ENCODE measurements at places on chromosomes 16 and 17. TPM values are rescaled to one million over a fixed set of nuclear protein-coding genes. Genes with fewer than 3 reads are reported as not detected.

- no peak overlapping the region for H3K4me3 ChIP-seq
- peak overlapping the region; percentile 51 for H3K27ac ChIP-seq
- DNase-seq, result no peak
- no peaks in the 10 kb centered on the region for H3K4me1 ChIP-seq
Measured at GRCh38 chr17:68908045-68908444, 47.1 kb downstream of the ABCA8 start.

DNA sequence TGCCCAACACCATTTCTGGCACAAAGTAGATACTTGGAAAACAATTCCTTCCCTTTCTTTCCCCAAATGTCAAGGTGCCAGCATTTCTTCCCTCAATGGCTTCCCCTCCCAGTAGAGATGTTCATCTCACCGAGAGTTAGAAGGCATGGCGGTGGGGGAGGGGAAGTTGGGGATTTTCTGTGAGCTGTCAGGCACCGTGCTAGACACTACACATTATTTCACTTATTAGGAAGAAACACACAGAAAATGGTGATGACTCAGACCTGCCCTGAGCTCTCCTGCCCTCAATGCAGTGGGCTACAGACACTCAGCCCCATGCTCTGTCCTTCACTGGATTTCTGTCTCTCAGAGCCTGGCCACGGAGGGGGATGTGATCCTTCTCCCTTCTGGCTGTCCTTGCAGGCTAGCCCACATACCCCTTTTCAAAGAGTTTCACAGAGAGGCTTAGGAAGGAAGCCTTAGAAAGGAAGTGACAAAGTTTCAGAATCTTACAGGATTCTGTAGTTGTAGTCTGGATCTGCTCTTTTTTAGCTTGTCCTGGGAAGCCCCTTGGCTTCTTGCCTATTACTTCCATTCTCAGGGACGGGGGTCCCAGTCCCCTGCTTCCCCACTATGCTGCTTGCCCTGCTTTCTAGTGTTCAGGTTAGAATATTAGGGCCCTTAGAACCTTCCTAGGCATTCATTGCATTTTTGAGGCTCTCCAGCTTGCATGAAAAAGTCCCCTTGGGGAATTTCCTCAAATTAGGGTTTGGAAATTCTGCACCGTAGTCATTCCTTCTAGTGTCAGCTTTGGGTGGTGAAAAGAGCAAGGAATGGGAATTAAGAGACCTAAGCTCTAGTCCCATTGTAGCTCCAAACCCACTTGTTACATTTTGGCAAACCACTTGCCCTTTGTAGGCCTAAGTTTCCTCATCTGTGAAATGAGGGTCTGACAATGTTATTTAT is 12.2 kb upstream of the CCL5 start:
- H3K4me1 ChIP-seq, result no peaks in the 10 kb centered on the region
- no peak overlapping the region for H3K27ac ChIP-seq
- H3K27me3 ChIP-seq, result no peaks in the 10 kb centered on the region

FOXN1 gene
- not detected for total RNA-seq

DNA sequence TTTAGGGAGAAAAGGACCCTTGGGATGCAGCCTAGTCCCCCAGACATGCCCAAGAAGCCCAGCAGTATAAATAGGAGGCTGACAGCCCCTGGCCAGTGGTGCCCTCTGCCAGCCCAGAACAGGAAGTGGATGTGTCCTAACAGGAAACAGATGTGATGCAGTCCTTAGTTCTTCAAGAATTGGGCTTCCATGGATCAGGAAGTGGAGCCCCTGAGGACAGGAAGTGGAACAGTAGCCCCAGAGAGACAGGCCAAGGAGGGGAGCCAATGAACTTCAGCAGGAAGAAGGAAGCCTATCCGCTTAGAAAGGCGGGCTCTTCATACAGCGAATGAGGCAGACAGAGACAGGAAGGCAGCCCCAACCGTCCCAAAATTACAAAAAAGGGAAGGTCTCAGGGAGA is 7.2 kb downstream of the CTF1 start:
- DNase-seq, result no peak
- no peaks in the 10 kb centered on the region for H3K27me3 ChIP-seq
- H3K4me3 ChIP-seq, result no peak overlapping the region
- H3K36me3 ChIP-seq, result no peaks in the 10 kb centered on the region
- H3K27ac ChIP-seq, result peak overlapping the region; percentile 88
- H3K4me1 ChIP-seq, result peaks cover 9% of the 10 kb centered on the region

GRCh38 chr16:83926726-83927397 is 26.2 kb upstream of the OSGIN1 start:
- H3K36me3 ChIP-seq, result peaks cover 3% of the 10 kb centered on the region
- no peaks in the 10 kb centered on the region for H3K27me3 ChIP-seq
- peak overlapping the region; percentile 25 for H3K4me3 ChIP-seq
- H3K4me1 ChIP-seq, result peaks cover 8% of the 10 kb centered on the region
- DNase-seq, result peak; percentile 77

CACNG3 gene
- total RNA-seq, result not detected

RAD51C gene
- total RNA-seq, result 16.9 TPM

- no peak for DNase-seq
- H3K4me1 ChIP-seq, result no peaks in the 10 kb centered on the region
- no peak overlapping the region for H3K4me3 ChIP-seq
Measured at GRCh38 chr17:41444186-41444585, 3.4 kb upstream of the KRT38 start.

KRTAP2-2 gene
- not detected for total RNA-seq

SMPD3 gene
- 0.04 TPM for total RNA-seq

DNA sequence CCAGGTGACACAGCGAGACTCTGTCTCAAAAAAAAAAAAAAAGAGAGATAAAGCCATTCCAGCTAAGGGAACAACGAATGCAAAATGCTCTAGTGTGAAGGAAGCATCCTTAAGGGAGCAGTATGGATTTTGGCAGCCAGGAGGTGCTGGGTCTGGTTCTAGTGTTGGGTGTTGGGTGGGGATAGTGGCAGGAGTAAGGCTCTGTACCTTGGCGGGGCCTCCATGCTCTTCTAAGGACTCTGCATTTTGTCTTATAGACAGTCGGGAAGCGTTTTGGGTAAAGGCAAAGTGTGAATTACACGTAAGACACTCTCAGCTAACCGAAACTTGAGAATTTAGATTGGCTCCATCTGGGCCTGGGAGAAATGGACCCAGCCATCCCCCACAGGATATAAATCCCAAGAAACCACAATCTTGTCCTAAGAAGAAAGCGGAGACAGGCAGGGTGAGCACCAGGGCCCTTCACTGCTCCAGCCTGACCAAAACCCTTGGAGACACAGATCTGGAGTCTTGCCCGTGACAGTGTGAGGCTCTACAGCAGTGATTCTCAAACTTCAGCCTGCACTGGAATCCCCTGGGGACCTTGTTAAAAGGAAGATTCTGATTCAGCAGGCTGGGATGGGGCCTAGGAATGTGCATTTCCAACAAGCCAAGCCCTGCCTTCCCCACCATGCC is 33.1 kb upstream of the PHB1 start:
- H3K4me3 ChIP-seq, result no peak overlapping the region
- H3K27ac ChIP-seq, result no peak overlapping the region
- no peaks in the 10 kb centered on the region for H3K4me1 ChIP-seq
- DNase-seq, result no peak

DNA sequence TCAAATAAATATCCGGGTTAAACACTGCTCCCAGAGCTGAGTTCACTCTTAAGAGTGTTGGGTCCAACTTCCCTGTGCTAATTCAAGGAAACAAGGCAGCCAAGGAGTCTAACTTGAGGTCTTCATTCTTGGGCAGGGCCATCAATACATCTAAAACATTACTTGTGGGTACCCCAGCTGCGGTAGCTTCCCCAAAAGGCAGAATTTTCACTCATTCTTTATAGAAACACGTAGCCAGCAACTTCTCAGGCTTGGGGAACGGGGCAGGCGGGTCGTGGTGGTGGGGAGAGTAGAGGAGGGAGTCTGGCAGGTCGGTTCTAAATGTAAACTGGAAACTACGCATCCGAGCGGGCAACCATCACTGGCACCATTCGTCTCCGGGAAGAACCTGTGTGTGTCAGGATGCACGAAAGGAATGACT is 666 bp upstream of the METTL9 start:
- H3K27me3 ChIP-seq, result no peaks in the 10 kb centered on the region
- no peak for DNase-seq
- peak overlapping the region; percentile 92 for H3K4me3 ChIP-seq
- peaks cover 37% of the 10 kb centered on the region for H3K4me1 ChIP-seq
- no peaks in the 10 kb centered on the region for H3K36me3 ChIP-seq
- peak overlapping the region; percentile 91 for H3K27ac ChIP-seq

DNA sequence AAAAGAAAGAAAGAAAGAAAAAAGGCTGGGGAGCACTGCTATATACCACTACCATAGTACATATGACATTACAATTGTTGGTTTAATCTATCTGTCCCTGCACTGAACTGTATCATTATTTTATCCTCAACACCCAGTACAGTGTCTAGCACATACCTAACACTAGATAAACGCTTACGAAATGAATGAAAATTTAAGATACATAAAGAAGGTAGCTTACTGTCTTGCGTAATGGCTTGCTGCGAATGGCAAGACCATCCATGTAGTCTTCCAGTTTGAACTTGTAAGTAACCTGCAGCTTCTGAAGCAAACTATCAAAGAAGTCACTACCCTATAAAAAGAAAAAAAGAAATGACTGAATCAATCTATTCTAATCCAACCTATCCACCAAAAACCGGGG is 6.6 kb downstream of the SMG6 start:
- no peak overlapping the region for H3K27ac ChIP-seq
- H3K36me3 ChIP-seq, result peaks cover 5% of the 10 kb centered on the region
- no peaks in the 10 kb centered on the region for H3K27me3 ChIP-seq
- H3K4me3 ChIP-seq, result no peak overlapping the region

NUPR1 gene
- 23.7 TPM for total RNA-seq

GRCh38 chr16:73064994-73065545 is 17.1 kb upstream of the ZFHX3 start:
- no peak for DNase-seq
- H3K4me3 ChIP-seq, result peak overlapping the region; percentile 36
- H3K36me3 ChIP-seq, result no peaks in the 10 kb centered on the region
- H3K27ac ChIP-seq, result peak overlapping the region; percentile 28
- H3K27me3 ChIP-seq, result no peaks in the 10 kb centered on the region

GNG13 gene
- not detected for total RNA-seq

- H3K27ac ChIP-seq, result peak overlapping the region; percentile 73
- no peaks in the 10 kb centered on the region for H3K36me3 ChIP-seq
- H3K4me1 ChIP-seq, result peaks cover 77% of the 10 kb centered on the region
- H3K27me3 ChIP-seq, result no peaks in the 10 kb centered on the region
Measured at GRCh38 chr17:78723001-78723796, 58.9 kb downstream of the CYTH1 start.

All from psoas muscle (tissue), 8 donors.